ENCODE measurements at places on chromosomes 11 and 22. TPM values are rescaled to one million over a fixed set of nuclear protein-coding genes. Genes with fewer than 3 reads are reported as not detected.

BDNF gene
- polyA plus RNA-seq = 21.3 TPM

PANX3 gene
- polyA plus RNA-seq = not detected

TPBGL gene
- polyA plus RNA-seq = 0.03 TPM

DNA sequence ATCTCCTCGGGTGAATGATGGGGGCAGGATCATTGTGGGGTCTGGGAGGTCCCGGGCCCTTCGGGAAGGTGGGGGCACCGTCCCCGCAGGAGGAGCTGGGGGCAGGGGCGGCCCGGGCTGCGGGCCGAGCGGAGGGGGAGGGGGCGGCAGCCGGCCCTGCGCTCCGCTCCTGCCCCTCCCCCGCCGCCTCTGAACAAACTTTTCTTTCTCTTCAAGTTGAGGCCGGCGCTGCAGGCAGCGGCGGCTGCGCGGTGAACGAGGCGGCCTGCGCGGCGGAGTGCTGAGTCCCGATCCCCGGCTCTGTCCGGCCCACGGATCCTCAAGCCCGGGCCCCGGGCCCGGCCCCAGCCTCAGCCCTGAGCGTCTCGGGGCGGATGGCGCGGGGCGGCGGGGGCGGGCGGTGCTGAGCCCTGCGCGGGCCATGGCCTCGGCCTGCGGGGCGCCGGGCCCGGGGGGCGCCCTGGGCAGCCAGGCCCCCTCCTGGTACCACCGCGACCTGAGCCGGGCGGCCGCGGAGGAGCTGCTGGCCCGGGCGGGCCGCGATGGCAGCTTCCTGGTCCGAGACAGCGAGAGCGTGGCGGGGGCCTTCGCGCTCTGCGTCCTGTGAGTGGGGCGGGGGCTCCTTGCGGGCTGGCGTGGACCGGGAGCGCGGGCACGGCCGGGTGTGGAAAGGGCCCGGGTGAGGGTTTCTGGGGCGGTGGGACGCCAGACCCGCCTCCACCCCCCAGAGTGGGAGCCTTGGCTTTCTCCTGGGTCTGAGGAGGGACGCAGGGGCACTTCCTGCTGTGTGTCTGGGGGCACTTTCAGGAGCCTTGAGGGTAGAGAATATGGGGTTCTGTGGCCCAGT is at the start of gene INPPL1:
Gene INPPL1, plus strand, starts transcription at position 204 of the 847 bp plus-strand sequence. Its CDS starts 218 bp downstream, at position 422.
- H3K27ac ChIP-seq = peak within 1 kb of the TSS; percentile 90
- H3K4me3 ChIP-seq = peak within 1 kb of the TSS; percentile 100
- no peaks in the 10 kb centered on the region for H3K27me3 ChIP-seq
- peaks cover 34% of the 10 kb centered on the region for H3K4me1 ChIP-seq
- peak; percentile 67 for DNase-seq

DNA sequence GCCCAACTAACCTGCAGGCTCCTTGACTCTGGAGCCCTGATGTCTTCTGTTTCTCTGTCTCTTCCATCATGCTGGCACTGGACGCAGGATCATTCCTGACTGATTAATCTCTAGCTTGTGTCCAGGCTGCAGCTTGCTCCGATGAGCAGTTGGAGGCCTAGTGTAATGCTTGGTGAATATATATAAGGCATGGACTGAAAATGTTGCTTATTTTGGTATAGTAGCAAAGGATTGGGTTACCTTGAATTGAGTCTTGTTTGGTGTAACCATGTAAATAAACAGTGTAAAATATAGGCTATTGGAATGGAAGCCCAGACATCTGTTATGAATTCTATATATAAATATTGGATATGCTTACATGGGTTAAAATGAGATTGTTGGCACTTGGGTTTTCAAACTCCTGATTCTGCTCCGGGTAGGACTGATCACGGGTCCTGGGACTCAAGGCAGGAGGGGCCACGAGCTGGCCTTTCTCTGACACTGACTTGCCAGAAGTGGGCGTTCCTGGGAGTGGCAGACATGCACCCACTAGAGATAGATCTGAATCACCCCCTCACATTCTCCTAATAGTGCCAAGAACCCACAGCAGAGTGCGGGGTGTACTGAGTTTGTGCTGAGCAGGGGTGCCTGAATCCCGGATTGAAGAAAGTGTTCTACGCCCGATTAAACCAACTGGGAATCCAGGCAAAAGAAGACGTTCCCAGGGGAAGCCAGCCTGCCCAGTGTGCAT is 25.8 kb downstream of the LRP5 start:
- no peak for DNase-seq
- H3K36me3 ChIP-seq = no peaks in the 10 kb centered on the region
- H3K4me3 ChIP-seq = no peak overlapping the region
- 0 out of 2 replicates have a peak overlapping the region, but pooled peaks have one; percentile 21 for H3K27ac ChIP-seq
- peaks cover 26% of the 10 kb centered on the region for H3K4me1 ChIP-seq

GRCh38 chr22:50525858-50526107 is 385 bp upstream of the SCO2 start:
- peaks cover 24% of the 10 kb centered on the region for H3K4me1 ChIP-seq
- H3K27ac ChIP-seq = peak overlapping the region; percentile 68
- peaks cover 30% of the 10 kb centered on the region for H3K36me3 ChIP-seq
- no peaks in the 10 kb centered on the region for H3K27me3 ChIP-seq
- H3K4me3 ChIP-seq = peak overlapping the region; percentile 81

GRCh38 chr22:39923696-39924095 is 22.8 kb downstream of the GRAP2 start:
- H3K4me3 ChIP-seq = no peak overlapping the region
- no peak overlapping the region for H3K27ac ChIP-seq
- H3K27me3 ChIP-seq = no peaks in the 10 kb centered on the region
- H3K36me3 ChIP-seq = no peaks in the 10 kb centered on the region

- H3K4me3 ChIP-seq = no peak overlapping the region
- peaks cover 5% of the 10 kb centered on the region for H3K4me1 ChIP-seq
Measured at GRCh38 chr11:75480185-75481175, 45.3 kb downstream of the GDPD5 start.

DNA sequence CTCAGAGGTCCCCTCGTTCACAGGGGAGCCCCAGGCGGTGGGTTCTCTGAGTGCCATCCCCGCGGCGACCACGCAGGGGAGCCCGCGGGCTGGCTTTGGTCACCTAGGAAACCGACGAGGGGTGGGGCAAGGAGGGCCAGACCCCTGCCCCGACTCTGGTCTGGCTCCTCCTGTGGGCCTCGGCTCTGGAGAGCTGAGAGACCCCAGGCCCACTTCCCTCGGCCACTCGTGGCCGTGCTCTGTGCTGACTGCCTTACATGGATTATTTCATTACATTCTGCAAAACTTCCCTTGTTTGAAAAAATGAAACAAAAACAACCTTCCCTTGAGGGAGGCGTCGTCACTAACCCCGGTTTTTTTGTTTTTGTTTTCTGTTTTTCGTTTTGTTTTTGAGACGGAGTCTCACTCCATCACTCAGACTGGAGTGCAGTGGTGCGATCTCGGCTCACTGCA is 15.1 kb upstream of the CYTH4 start:
- no peaks in the 10 kb centered on the region for H3K36me3 ChIP-seq
- no peak overlapping the region for H3K27ac ChIP-seq
- H3K4me1 ChIP-seq = no peaks in the 10 kb centered on the region
- DNase-seq = peak; percentile 91
- H3K4me3 ChIP-seq = peak overlapping the region; percentile 42
- no peaks in the 10 kb centered on the region for H3K27me3 ChIP-seq
